ENCODE measurements at places on chromosomes 11 and 22.

DNA sequence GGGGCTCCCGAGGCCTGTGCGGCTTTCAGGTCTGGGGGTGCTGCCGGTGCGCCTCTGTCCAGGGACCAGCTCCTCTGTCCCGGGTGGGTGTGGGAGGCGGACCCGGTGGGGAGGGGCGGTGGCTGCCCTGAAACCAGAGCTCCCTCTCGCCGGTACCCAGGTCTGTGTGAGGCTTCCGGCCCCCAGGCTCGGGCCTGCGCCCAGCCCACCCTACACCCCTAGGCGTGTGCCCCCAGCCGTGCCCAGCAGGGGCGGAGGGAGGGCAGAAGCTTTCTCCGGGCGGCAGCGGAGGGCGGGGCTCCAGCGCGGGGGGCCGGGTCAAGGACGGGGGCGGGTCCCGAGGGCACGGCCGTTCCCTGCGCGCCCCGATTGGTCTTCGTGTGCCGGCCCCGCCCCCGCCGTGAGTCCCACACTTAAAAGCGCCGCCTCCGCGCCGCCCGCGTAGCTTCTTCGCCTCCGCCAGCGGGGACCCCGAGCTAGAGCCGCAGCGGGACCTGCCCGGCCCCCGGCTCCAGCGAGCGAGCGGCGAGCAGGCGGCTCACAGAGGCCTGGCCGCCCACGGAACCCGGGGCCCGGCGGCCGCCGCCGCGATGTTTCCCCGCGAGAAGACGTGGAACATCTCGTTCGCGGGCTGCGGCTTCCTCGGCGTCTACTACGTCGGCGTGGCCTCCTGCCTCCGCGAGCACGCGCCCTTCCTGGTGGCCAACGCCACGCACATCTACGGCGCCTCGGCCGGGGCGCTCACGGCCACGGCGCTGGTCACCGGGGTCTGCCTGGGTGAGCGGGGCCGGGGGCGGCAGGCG lies 616 bp downstream of the PNPLA2 start:
- peak; percentile 85 for DNase-seq

DNA sequence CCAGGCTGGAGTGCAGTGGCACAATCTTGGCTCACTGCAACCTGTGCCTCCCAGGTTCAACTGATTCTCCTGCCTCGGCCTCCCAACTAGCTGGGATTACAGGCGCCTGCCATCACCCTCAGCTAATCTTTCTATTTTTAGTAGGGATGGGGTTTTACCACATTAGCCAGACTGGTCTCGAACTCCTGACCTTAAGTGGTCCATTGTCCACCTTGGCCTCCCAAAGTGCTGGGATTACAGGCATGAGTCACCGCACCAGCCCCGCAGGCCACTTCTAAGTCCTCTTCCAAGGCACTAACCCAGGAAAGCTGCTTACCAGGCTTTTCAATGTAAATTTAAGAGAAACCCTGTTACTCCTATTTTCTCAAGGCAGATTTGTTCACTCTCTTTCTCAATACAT lies 50.4 kb downstream of the DENND5A start:
- no peak for DNase-seq

DNA sequence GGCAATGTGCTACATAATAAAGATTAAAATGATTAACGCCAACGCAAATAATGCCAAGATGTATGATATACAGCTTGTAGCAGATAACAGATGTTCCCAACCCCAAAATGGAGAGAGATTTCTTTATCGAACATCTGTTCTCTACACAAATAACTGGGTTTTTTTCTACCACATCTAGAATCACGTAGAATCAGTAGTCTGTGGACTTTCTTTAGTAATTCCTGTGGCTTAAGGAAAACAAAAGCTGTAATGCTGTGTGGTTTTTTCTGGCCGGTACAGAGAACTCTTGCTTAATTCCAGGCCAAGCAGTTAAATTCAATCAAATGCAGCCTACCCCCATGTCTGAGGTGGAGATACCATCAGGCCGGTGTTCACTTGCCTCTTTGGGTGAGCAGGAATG lies 303.4 kb downstream of the FAT3 start:
- DNase-seq, result no peak

- no peak for DNase-seq
Observed at GRCh38 chr22:30425327-30425615, 297 bp upstream of the MTFP1 start.

DNA sequence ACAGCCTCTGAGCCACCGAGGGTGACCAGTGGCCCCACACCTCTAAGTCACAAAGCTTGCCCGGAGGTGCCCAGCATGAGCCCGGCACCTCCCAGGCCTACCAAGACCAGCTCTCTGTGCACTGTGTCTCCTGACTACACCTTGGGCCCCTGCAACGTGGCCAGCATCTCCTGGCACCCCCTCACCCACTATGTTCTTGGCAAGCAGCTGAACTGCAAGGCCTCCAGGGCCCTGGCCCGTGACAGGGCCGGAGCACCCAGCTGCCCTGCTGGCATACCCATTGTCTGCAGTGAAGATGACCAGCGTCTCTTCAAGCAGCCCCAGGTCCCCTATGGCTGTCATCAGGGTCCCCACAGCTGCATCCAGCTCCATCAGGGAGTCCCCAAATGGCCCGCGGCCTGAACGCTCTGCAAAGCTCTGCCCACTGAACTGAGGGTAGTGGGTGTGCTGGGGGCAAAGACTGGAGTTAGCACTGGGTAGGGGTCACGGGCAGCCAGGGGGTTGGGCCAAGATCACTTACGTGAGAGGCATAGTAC lies 1.6 kb downstream of the ARSA start:
- DNase-seq, result no peak

DNA sequence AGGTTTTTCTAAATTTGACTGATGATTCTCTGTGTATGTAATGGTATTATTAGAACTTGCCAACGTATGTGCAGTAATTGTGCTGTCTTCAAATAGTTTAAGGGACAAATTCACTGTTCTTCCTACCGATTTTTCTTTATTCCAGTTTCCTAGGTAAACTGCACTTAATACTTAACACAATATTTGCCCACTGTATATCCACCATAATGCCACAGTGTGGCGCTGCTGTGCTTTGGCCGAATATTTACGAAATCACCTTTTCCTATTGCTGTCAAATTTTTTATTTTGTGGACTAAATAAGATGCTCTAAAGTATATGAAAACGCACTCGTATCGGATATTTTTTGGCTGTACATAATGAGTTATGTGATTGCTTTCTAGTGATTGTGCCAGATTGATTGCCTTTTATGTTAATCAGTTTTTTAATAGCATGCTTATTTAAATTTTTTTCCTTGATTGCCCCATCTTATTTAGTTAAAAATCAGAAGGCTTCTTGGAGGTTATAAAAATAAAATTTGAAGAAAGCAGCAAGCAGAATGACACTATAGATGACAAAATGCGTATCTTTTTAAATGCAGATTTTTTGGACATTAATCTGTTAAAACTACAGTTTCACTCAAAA lies 10.5 kb downstream of the AASDHPPT start:
- DNase-seq, result no peak

- DNase-seq, result no peak
Observed at GRCh38 chr22:28896611-28897010, 13.2 kb downstream of the ZNRF3 start.

DNA sequence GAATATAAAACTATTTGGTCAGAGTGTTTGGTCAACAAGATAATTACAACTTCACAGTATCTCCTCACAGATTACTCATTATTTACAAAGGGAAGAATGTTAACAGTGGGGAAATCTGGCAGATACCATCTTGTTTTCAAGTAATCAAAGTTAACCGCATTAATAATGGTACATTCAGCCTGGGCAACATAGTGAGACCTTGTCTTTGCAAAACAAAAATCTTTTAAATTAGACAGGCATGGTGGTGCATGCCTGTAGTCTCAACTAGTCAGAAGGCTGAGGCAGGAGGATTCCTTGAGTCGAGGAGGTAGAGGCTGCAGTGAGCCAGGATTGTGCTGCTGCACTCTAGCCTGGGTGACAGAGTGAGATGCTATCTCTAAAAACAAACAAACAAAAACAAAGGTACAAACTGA lies 78.5 kb downstream of the ACER3 start:
- DNase-seq, result no peak

DNA sequence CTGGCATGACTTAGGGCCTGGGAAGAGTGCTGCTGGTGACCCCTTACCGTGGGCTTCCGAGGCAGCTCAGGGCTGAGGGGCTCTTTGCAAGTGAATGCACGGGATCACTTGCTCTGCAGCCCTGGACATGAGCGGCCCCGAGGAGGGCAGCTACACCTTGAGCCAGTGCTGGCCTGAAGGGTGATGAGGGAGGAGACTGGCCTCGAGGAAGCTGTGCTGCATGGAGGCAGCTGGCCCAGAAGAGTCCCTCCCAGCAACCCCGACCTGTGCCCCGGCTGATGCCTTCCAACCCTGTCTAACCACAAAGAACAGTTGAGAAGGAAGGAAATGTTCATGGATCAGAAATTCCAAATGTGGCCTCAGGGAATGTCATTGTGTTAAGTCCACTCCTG lies 45.2 kb downstream of the TBX1 start:
- DNase-seq, result no peak

DNA sequence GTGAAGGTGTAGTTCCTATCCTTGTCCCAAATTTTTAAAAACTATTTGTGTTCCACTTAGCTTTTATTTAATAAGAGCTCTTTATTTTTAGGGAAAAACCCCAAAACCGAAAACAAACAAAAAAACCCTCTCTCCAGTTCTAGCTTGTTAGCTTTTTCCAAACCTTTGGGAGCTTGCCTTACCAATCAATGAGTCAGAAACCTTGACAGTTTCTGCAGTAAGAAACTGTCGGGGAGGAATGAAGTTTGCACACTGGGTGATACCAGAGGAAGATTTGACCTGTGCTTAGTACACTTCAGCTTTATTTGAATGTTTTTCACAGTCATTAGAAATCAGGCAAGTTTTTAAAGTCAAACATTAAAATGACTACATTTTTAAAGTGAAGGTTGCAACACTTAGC lies 105.0 kb downstream of the FAT3 start:
- no peak for DNase-seq

GRCh38 chr11:72634016-72634415 lies 40.2 kb downstream of the PDE2A start:
- no peak for DNase-seq

DNA sequence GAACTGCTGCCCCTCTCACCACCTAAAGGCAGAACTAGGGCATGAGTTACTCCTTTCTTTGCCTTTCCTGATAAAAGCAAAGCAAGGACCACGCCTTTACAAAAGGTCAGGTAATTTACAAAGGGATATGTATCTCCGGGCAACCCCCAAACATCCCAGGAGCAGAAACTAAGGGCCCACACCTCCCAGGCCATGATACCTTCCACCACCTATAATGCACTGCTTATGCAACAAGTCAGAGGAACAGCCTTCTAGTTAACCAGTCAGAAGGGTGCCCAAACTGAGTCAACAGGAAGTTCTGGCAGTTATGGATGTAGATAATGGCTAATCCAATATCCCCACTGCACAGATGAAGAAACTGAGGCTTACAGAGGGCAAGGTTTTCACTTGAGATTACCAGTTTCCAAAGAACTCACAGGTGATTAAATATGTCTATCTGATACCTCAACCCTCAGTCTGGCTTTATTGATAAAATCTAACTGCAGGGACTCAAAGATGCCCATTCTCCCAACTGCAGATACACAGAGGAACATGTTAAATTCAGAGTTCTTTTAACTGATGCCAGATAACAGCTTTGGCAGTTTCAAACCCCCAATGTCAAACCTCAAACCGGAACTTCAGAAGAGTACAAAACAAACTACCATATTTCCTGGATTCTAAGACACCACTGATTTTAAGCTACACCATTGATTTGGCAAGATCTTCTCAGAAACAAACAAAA lies 16.8 kb upstream of the CASTOR1 start:
- no peak for DNase-seq

GRCh38 chr11:129040934-129041333 lies 98.3 kb upstream of the TP53AIP1 start:
- DNase-seq, result no peak

DNA sequence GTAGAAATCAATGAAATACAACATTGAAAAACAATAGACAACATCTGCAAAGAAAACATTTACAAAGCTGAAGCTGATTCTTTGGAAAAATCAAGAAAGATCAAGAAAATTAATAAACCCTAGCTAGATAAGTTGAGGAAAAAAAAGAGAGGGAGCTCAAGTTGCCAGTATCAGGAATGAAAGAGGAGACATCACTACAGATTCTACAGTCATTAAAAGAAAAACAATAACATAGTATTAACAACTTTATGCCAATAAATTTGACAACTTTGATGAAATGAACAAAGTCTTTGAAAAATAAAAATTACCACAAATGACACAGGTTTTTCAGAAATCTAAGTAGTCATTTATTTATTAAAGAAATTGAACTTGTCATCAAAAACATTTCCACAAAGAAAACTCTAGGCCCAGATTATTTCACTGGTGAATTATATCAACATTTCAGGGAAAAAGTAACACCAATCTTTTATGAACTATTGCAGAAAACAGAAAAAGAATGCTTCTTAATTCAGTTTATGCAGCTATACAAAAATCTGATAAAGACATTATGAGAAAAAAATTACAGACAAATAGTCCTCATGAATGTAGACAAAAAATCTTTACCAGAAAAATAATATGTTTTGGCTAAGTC lies 39.2 kb downstream of the POU2AF1 start:
- no peak for DNase-seq

DNA sequence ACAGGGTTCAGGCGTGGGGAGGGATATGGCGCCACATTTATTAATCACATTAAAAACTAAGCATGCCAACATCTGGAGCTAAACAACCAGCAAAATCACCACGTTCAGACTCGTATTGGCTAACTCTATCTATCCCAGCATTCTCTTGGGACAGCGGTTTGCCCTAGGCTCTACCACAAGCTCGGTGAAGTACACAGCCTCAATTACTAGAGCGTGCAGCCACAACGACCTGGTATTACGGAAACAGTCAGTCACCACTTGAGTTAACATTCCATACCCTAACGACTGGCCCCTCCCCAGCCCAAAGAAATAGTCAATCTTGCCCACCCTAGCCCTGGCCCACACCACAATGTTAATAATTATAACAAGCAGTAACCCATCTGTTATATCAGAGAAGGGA lies 32.1 kb downstream of the APOL5 start:
- peak; percentile 8 for DNase-seq

GRCh38 chr11:16946477-16947282 lies 67.5 kb downstream of the PLEKHA7 start:
- DNase-seq, result peak; percentile 53

GRCh38 chr22:28440592-28441390 lies 238.8 kb downstream of the TTC28 start:
- DNase-seq, result no peak

- DNase-seq, result no peak
Observed at GRCh38 chr11:124074554-124074953, 33.4 kb upstream of the OR10G7 start.

Data from NCI-H1105 treated with DMSO at 0.1 percent for 48 hours (cell line).